NCI-H526 treated with DMSO at 0.1 percent for 48 hours (cell line): ENCODE measurements at places on chromosomes 6 and 20.

- no peak for DNase-seq
Measured at GRCh38 chr6:133170602-133171001, 70.6 kb upstream of the EYA4 start.

DNA sequence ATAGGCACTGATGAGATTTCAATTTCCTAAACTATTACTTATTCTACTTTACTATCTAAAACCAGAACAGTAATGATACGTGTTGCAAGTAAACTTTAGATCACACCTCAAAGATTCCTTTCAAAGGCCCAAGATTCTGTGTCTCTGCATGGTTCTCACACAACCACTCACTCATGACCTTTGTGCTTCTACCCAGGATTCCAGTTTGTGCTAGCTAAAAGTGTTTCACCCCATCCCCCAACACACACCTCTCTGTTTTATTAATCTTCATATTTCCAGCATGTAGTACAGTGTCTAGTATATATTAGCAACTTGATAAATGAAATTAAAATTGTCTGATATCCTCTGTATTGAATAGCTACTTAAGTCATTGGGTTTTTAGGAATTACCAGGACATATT is 8.8 kb upstream of the SH3BGRL2 start:
- no peak for DNase-seq

GRCh38 chr6:63634630-63635029 is 972 bp upstream of the PHF3 start:
- no peak for DNase-seq

DNA sequence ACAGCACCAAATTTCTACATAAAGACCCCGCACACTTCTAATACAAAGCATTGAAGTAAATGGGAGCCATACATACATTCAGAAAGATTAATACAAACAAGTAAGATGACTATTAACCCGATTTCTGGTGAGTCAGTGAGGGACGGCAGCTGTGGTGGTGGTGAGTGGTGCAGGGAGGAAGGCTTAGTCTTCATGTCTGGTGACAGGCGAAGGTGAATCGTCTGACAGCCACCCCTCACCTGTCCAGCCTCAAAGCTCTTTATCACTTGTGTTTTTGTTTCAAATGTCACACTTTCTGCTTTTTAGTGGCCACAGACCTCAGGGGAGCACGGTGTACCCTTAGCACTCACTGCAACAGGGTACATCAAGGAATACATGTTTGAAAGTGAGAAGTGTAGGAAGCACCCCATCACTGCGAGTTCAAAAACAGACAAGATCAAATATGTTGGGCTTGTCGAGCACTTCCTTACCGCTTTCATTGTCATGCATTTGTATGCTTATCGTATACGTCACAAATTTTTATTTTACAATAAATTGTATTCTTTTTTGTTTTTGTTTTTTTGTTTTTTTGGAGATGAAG is 63.5 kb downstream of the IRF4 start:
- no peak for DNase-seq

DNA sequence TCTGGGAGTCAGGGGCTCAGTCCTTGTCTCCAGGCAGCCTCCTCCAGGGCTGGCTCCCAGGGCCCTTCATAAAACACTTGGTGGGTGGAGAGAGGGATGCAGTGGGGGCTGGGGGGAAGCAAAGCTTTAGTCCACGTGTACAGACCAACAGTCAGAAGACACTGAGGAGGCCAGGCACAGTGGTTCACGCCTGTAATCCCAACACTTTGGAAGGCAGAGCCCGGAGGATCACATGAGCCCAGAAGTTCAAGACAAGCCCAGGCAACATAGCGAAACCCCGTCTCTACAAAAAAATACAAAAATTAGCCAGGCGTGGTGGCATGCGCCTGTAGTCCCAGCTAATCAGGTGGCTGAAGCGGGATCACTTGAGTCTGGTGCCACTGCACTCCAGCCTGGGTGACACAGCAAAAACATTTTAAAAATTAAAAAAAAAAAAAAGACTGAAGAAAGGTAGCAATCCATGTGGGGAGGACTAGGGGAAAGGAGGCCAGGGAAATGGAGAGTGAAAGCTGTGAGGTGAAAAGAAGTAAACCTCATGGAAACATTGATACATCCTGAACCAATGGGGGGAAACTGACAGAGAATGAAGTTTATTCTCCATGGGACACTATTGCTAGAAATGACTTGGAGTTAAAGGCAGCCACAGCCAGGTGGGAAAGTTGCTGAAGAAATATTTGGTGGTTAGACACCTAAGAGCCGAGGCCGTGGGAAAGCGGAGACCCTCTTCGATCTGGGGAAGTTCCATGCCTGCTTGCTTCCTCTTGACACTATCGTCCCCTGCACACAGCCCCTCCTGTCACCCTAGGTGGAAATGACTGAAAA is 35.4 kb downstream of the PIM1 start:
- no peak for DNase-seq

DNA sequence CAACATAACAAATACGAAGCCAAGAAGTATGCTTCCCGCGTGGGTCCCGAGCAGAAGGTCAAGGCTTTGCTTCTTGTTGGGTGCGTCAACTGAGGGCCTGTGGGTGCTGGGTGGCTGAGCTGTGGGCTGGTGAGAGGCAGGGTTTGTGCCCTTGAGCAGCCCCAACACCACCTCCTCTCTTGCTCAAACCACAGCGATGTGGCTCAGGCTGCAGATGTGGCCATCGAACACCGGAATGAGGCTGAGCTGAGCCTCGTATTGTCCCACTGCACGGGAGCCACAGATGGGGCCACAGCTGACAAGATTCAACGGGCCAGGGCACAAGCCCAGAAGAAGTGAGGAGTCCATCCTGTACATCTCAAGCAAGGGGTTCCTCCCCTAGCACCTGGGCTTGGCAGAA is 7.0 kb upstream of the PTPRA start:
- DNase-seq = no peak

- no peak for DNase-seq
Measured at GRCh38 chr6:23826572-23826971, 299.4 kb upstream of the NRSN1 start.

DNA sequence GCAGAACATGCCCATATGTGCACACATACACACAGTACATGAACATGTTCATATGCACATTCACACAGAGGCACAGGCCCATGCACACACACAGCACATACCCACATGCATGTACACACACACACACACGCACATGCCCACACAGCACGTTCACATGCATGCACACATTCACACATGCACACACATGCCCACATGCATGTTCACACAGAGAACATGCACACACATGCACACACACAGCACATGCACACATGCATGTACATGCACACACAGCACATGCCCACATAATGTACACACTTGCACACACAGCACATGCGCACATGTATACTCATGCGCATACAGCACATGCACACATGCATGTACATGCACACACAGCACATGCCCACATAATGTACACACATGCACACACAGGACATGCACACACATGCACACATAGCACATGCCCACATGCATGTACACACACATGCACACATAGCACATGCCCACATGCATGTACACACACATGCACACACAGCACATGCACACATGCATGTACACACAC is 25.9 kb downstream of the RNASET2 start:
- no peak for DNase-seq

- no peak for DNase-seq
Measured at GRCh38 chr20:20273286-20273685, 94.6 kb upstream of the INSM1 start.

DNA sequence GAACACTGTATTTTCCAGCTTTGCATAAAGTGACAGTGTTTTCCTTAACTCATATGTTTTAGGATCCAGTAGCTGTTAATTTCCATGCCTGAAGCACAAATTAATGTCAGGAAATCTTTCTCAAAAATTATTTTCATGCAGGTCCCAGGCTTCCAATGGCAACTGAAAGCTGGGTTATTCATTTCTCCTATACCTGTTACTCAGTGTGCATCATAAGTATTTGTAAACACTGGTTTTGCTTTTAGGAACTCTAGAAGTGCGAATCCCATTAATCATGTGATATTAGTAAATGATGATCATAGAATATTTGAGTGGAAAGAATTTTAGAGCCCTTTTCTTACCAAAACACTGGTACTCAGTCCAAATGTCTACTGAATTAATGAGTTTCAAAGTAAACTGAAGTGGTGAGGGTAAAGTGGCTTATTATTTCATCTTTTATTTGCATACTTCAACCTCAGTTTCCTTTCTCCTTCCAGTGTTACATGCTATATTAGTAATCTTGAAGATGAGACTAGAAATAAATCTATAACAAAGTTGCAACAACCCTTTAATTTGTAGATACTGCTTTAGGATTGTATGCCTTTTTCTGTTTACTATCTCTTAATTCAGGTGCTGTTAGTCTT is 124.0 kb downstream of the ZFAND3 start:
- DNase-seq = no peak

GRCh38 chr6:130796313-130796905 is 30.8 kb upstream of the SMLR1 start:
- DNase-seq = no peak

DNA sequence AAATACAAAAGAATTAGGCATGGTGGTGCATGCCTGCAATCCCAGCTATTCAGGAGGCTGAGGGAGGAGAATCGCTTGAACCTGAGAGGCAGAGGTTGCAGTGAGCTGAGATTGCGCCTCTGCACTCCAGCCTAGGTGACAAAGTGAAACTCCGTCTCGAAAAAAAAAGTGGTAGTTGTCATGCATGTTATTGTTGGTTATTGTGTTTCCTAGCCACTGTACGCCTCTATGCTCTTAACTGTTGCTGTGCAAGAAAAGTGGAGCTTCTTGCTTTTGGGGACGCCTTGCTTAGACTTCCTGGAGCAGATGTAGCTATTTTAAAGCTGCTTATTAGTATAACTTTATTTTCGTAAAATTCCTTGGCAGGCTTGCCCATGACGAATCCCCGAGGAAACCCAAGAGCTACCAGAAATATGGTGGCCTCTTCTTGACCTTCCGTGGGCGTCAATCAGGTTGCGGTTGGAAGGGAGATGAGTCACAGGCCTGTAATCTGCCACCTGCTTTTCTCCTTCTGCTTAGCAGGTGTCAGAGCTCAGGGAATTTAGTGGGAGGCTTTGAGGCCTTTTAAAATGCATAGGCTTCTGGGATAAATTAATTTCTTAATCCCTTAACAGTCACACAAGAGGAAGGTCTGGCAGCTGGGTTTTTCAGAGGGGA is 17.3 kb downstream of the GABRR2 start:
- DNase-seq = no peak

- no peak for DNase-seq
Measured at GRCh38 chr20:37262505-37262904, 891 bp upstream of the GHRH start.

DNA sequence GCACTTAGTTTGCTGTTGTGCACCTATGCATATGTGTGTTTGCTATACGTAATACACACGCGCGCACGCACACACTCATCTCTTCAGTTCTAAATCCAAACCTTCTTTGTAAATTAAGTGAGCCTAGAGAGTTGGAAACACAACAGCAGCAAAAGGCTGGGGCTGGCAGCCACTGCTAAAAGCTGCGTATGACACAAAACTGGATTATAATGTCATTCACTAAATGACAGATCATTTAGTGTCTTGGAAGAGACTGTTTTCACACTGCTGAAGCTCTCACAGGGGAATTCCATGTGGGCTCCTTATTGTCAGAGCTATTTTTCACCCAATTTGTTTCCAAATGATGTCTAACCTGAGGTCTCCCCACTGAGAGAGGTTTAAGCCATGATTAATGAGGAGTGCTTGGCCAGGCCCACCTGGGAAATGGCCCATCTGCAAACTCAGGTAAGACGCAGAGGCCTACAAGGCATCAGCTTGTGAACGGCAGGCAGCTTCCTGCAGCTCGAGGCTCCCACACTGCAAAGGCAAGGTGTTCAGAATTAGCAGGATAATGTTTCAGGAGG is 94.2 kb downstream of the OLIG3 start:
- no peak for DNase-seq

DNA sequence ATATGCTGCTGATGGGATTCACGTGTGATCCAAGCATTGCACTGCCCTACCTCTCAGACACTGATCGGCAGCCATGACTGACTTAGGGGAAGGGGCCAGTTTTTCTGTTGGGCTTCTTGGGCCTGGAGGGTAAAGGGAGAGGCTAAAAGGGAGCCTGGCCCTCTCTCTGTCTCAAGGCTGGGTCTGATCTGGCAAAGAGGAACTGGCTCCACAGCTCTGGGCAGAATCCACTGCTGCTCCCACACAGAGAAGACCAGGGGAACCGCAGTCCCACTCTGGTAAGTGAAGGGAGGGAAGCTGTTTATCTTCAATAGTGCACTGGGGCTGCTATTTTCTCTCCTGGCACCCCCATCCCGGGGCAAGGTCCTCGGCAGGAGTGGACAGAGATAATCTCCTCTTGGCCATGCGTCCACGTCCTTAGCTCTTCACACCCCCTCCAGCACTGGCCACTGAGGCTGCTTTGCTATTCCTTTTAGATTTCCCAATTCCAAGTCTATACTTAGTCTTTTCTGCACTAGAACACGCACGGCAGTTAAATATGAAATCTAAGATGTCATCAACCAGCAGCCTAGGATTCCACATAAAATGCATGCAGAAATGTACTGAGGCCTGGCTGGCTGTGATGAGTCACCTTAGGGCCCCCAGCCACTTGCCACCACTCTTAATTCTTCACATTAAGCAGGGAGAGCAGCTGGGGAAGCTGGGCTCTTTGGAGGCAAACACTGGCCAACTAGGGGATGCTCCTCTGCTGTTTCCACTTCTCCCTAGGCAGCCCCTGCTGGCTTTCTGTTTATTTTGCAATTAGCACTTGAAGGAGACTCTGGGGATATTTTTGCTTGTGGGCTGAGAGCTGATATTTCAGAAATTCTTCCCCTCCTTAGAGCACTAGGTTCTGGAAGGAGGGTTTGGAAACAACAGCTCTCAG is 87.8 kb upstream of the ARMC2 start:
- no peak for DNase-seq

DNA sequence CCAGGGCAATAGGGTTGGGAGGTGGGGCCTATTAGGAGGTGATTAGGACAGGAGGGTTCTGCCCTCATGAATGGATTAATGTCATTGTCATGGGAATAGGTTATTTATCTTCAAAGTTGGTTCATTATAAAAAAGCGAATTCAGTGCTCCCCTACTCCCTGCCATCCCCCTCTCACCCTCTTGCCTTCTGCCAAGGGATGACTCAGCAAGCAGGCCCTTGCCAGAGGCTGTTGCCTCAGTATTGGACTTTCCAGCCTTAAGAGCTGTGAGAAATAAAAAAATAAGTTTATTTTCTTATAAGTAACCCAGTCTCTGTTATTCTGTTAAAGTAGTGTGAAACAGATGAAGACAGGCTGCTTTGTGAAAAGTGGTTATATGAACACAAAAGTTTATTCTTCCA is 381.1 kb upstream of the ZFP64 start:
- no peak for DNase-seq

DNA sequence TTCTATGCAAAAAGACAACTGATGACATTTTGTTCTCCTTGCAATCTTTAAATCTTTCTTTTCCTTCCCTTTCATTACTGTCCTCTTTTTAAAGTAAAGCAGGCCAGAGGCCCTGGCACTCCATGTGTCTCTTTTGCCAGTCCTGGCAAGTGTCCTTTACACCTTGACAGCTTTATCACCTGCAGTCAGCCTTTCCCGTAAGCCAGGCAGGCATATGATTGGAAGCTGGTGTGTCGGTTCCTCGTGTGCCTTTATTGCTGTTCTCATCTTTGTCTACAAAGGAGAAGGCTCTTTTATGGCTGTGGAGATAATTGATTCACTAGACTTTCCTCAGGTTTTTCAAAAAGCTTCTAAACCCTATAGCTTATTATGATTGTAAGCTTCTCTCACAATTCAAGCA is 162.3 kb upstream of the FBXL4 start:
- peak; percentile 28 for DNase-seq

- no peak for DNase-seq
Measured at GRCh38 chr20:48571949-48572847, 255.6 kb downstream of the PREX1 start.
